ENCODE measurements at places on chromosomes 2 and 18.

DNA sequence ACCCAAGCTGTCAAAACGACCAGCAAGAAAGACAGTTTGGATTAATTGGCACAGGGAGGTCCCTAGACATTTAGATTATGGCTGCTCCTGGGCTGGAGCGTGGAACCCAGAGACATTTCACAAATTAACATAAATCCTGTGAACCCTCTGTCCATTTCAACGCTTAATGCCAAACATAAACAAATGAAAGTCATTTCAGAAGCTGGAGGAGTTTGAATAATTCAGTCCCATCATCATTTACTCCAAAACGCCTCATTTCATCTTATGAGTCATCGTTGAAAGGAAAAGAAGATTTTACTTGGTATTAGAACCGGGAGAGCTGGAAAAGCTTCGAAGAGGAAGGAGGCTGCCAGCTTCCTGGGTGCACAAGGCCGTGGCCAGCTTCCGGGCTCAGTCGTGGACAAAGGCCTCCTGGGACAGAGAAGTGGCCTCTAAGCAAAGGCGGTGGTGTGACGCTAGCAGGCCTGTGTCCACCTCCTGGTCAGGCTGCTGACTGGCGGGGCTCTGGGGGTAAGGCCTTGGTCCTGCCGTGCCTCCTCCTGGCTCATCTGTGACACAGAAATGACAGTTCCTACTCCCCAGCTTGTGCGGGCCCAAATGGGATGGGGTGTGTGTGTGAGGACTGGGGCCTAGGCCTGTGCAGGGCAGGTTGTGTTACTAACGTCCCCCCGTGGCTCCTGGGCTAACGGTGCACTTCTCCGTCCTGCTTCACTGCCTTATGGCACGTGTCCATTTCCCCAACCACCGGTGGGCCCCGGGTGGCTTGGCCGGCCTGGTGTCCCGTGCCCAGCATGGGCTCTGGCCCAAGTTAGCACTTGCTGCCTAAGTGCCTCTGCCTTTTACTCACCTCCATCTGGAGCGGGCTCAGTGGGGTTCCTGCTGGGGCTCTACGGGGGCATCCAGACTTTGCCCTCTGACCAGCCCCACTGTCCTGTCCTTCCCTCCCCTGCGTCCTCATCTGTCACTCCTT lies 71.6 kb downstream of the RRM2 start:
- DNase-seq, result no peak

DNA sequence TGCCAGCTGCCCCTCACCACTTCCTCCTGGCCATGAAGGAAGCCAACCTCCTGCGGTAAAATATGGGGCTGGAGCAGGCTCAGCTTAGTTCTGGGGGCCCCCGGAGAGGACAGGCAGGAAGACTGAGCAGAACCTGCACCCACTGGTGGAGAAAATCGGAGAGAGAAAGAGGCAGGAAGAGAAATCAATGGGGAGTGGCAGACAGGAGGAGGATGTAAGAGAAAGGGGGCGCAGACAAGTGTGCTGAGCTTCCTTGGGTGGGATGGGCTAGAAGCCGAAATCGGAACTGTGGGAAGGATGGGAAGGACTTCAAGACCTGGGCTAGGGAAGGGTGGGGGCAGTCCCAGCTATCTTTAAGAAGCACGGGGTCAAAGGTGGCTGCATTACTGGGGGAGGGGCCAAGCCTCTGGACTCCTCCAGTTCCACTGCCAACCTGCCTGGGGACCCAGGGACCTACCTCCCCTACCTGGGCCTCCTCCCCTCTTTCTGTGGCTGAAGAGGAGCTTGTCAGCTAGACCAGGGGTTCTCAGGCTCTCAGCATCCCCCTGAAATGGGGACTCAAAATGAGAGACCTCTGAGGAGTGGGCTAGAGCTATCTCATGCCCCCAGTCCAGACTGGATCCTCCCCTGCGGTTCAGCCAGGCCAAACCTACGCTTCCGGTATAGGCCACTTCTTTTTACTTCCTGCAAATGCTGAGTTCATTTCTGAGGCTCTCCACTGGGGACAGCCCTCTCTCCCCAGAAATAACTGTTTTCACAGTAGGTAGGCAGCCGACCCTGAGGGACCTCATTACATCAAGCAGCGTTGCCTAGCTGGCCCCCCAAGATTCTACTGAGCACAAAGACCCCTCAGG lies 33.6 kb upstream of the B3GNT7 start:
- peak; percentile 84 for DNase-seq

GRCh38 chr2:9720352-9721093 lies 89.7 kb upstream of the YWHAQ start:
- no peak for DNase-seq

GRCh38 chr2:40516604-40517003 lies 64.7 kb upstream of the SLC8A1 start:
- no peak for DNase-seq

DNA sequence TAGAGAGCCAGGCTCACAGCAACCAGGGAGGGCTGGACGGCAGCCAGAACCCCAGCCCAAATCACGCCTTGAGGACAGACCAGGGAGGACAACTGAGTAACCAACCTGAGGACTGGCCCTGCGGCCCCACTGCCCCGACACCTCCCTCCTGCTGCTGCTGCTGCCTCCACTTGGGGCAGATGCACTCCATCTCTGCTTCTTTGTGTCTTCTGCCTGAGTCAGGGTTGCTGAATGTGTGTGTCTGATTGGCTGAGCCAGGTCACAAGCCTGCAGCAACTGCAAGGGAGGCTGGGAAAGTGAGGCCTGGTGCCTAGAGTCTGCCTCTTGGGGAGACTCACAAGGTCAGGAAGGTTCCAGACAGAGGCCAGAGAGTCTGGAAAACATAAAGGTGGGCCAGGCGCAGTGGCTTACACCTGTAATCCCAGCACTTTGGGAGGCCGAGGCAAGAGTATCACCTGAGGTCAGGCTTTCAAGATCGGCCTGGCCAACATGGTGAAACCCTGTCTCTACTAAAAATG lies 83.4 kb downstream of the ZFP36L2 start:
- DNase-seq, result no peak

DNA sequence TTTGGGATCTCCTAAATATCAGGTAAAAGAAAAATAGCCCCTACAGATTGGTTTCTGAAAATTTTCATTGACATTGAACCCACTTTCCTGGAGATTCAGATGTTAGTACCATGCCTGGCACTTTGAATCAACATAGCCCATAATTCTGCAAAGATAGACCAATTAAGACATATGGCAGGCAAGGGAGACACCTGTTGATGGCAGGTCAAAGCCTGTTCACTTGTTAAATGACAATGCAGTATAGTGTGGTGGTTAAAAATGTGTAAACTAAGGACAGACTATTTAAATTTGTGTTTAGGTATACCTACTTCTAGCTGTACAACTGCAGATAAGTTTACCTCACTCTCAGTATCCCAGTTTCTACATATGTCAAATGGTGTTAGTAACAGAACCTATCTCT lies 178.1 kb upstream of the MMADHC start:
- DNase-seq, result no peak

DNA sequence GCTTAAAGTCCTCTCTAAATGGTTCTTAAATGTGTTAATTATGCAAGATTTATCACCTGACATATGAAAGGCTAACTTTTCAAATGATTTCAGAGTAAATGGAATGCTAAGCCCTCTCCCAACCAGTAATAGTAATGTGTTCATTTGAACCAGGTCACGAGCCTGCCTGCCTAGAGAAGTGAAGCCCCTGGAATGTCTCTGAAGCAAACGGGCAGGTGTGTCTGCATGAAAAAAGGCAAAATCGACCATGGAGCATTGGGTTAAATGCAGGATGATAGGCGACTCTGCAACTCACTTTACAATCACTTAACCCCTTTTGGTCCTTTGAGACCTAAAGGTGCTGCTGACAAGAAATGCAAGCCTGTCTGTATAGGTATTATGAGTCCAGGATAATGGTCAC lies 798.4 kb upstream of the ACVR2A start:
- no peak for DNase-seq

DNA sequence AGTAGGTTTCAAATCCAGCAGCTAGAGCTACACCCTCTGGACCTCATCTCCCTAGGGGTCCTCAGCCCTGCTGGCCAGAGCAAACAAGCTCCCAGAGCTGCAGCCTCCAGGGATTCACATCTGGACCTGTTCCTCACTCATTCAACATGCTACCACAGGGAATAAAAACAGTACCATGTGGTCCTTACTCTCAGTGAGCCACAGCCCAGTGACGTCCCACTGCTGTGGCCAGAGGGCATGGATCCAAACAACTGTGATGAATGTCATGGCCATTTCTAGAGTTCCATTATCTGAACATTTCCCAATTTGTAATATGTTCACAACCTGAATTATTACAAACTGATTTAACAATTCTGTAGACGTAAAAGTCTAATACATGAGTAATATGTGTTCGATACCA lies 177.9 kb downstream of the TRABD2A start:
- DNase-seq, result no peak

- DNase-seq, result no peak
Observed at GRCh38 chr2:150043172-150043500, 444.3 kb downstream of the RND3 start.

DNA sequence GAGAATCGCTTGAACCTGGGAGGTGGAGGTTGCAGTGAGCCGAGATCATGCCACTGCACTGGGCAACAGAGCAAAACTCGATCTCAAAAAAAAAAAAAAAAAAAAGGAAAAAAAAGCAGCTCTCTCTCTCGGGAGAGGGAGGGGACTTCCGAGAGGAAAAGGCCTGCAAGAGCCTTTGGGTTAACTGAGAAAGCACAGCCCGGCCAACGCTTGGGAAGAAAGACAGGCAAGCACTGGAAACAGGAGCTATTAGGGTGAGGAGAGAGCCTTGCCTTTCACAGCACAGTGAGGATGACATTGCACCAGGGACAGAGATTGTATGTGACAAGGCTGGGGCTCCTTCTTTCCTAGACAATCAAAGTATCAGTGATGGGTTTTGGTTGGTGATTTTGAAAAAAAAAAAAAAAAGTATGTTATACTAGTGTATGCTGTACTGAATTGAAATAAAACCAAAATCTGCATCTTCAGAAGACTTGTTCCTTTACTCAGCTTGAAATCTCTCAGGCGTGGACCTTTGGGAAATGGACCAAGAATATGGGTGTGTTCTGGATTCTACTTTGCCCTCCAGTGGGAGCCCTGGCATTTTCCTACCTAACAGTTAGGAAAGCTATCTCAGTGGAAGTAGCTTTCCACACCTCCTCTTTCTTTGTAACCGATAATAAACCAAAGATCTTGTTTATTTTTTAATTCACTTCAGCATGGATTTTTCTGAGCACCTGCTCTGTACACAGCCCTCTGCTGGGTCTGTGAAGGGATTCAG lies 16.7 kb downstream of the SRSF7 start:
- DNase-seq, result no peak

GRCh38 chr18:54742659-54743604 lies 85.3 kb upstream of the RAB27B start:
- no peak for DNase-seq

GRCh38 chr2:240349133-240350005 lies 86.1 kb upstream of the GPC1 start:
- no peak for DNase-seq

DNA sequence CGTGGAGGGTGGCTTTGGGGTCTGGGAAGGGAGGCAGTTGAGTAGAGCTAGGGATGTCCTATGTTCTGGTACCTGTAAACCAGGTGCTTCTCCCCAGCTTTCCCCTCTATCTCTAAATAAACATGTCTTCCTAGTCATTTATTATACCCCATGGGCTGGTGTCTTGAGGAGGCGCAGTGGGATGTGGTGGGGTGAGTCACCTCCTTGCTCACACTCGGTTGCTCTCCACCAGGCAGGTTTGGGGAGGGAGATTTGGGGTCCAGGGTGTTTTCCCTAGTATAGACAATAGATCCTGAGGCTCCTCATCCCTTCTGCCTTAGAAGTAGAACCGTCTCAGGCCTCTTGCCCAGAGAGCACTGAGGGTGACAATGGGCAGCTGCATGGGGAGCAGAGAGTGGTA lies 5.1 kb downstream of the PSD4 start:
- no peak for DNase-seq

- DNase-seq, result no peak
Observed at GRCh38 chr18:6591491-6591890, 138.0 kb upstream of the ARHGAP28 start.

- DNase-seq, result no peak
Observed at GRCh38 chr2:140621583-140622362, 1509.0 kb downstream of the LRP1B start.

- DNase-seq, result no peak
Observed at GRCh38 chr18:34219651-34220050, 5.1 kb downstream of the NOL4 start.

GRCh38 chr2:23545396-23545795 lies 160.4 kb downstream of the KLHL29 start:
- DNase-seq, result no peak
